ENCODE measurements at places on chromosomes 11 and 22.

- peak; percentile 89 for DNase-seq
These were observed 2.8 kb downstream of the SIPA1 start for GRCh38 chr11:65640483-65641296.

- DNase-seq = peak; percentile 34
These were observed 37.8 kb downstream of the PRR5L start for GRCh38 chr11:36333897-36334296.

- DNase-seq = no peak
These were observed 874 bp downstream of the APOL1 start for GRCh38 chr22:36253523-36254490.

GRCh38 chr11:69394234-69394868 is 87.1 kb upstream of the LINC01488 start:
- no peak for DNase-seq

GRCh38 chr11:67016550-67016949 is 6.4 kb upstream of the SYT12 start:
- DNase-seq = peak; percentile 54

- DNase-seq = peak; percentile 18
These were observed 133.5 kb downstream of the RBFOX2 start for GRCh38 chr22:35894937-35895708.

- DNase-seq = peak; percentile 57
These were observed 19.5 kb upstream of the RASSF10 start for GRCh38 chr11:12989428-12990161.

GRCh38 chr11:2369896-2370295 is 7.2 kb upstream of the CD81 start:
- no peak for DNase-seq

- DNase-seq = peak; percentile 37
These were observed 644 bp downstream of the SPTY2D1 start for GRCh38 chr11:18633256-18634139.

GRCh38 chr11:129785383-129786111 is 30.1 kb upstream of the TMEM45B start:
- DNase-seq = peak; percentile 67

DNA sequence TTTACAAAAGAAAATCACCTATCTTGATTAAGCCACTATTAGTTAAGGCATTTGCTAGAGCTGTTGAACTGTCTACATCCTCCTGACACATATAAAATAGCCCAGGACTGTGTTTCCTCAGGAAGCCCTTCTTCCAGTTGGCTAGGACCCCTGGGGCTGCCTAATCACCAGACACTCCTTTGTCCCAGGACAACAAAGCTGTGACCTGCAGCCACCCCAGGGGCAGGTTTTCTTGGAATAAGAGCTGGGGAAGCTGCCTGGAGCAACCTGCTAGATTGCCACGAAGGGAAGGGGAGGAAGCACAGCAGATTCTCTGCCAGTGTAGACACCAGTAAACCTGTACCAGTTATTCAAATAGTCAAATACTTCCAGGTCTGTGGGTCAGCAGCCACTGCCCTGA is 17.6 kb downstream of the CHST1 start:
- DNase-seq = no peak

DNA sequence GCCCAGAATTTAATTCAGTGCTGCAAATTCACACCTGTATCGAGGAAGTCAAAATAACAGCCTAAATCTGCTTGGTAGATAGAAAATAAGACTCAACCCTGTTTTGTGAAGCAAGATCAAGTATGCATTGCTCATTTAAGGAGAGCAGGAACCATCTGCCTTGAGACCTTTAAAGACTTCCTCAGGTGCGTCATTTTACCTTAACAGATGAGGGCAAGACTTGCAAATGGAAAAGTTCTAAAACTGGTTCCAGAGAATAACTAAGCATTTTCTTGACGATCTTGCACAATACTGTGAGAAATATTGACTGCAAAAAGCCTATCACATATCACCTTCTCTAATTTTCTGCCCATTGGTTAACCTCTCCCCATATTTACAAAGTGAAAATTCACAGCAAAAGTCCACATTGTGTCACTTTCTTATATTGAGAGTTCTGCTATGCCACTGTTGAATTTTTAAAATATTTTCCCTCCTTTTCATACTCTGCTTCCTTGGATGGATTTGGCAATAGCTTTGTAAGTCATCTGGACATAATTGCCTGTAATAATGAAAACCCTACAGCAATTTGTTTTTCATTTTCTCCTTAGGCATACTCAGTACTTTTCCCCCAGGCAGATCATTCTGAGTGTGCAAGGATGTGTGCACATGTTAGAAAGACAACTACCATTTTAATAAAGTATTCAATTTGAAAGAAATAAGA is 234.2 kb downstream of the AASDHPPT start:
- no peak for DNase-seq

DNA sequence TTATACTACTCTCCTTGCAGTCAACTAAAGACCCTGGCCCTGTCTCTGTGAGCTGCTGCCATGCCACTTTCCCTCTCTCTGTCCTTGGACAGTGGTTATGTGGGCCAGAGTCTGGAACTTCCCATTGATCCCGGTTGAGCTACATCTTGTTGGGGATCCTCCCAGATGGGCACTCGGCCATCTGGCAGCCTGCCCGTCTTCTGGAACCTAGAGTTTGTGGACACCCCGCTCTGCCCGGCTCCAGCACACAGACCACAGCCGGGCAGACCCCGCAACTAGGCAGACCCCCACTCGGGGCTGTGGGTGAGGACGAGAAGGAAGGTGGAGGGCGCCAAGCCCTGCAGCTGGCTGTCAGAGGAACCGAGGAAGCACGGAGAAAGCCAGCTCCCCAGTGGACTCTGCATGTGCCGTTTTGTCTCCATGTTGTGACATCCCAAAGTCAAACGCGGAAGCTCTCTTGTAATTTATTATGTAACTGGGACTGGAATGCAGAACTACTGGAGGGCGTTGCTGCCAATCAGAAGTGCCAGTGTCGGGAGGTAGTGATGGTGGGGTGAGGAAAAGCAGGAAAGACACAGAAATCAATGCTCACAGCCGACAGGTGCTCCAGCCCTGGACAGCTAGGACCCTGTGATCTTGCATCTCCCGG is 207.7 kb downstream of the CEP164 start:
- peak; percentile 37 for DNase-seq

Data from NB4 (cell line).